ENCODE measurements at places on chromosomes 6 and 20.

DNA sequence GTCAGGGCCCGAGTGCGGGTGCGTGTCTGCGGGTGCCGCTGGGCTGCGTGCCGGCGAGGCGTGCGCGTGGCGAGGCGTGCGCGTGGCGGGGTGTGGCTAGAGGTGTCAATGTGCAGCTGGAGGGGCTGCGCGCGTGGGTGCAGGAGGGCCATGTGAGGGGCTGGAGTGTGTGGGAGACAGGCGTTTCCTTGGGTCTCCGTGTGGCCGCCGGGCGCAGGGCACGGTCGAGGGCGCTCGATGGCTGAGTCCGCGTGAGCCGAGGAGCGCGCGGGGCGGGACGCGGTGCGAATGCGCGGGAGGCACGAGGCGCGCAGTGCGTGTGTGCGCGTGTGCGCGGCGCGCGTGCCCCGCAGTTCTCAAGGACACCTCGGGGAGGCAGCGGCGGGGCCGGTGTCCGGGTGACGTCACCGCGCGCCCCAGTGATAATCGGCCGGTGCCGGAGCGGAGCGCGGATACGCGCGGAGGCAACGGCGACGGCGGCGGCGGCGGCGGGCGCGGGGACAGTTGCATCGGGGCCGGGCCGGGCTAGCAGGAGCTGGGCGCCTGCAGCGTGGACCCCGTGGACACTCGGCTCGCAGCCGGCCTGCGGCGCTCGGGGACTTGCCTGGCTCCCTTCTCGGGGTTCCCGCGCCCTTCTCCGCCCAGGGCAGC lies 38.7 kb downstream of the YTHDF1 start:
- DNase-seq, result no peak

- no peak for DNase-seq
Measured at GRCh38 chr20:25325073-25325472, 65.6 kb downstream of the ABHD12 start.

- no peak for DNase-seq
Measured at GRCh38 chr6:88585276-88585692, 378.1 kb downstream of the RNGTT start.

DNA sequence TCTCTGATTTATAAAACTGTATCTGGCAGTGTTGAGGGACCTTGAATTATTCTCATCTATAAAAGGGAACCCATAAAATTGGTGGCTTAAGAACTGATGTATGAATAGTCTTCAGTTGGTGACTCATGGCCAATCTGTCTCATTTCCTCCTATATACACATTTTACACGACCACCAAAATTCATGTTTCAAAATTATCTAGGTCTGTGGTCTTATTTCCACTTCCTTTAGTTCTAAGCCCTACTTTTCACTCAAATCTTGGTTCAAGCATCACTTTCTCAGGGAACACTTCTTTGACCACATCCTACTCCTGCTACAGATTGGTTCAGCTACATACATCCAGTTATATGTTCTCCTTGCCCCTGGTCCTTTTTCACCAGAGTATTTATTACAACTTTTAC lies 18.6 kb upstream of the ENPP1 start:
- no peak for DNase-seq

DNA sequence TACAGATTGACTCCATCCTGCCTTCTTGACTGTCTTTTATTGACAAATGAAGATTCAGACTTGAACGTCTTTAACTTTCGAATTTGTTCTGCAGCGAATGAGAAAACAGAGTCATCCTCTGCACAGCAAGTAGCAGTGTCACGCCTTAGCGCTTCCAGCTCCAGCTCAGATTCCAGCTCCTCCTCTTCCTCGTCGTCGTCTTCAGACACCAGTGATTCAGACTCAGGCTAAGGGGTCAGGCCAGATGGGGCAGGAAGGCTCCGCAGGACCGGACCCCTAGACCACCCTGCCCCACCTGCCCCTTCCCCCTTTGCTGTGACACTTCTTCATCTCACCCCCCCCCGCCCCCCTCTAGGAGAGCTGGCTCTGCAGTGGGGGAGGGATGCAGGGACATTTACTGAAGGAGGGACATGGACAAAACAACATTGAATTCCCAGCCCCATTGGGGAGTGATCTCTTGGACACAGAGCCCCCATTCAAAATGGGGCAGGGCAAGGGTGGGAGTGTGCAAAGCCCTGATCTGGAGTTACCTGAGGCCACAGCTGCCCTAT lies 12.2 kb downstream of the BRD2 start:
- no peak for DNase-seq

DNA sequence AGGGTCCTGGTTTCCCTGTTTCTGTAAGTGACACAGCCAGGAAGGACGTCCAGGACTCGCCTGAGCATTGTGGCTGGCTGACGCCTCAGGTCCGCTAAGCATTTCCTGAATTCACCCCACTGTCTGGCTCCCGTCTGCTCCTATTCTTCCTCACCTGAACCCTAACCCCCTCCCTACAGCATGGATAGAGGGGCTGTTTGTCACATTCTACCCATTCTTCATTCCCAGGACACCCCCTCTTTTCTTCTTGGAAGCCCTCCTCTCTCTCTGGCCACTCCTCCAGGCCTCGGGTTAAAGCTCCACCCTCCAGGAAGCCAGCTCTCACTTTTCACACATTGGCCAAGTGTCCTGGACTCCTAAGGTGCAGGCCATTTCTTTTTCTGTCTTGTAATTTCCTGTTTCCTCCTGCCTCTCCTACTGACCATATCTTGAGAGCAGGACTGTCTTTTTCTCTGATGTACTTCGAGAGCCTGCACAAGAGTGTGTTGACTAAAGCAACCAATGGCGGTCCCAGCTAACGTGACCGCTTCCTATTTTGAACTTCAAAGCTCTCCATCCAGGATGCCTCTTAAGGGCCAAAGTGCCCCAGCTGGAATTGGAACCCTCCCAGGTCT lies 24.2 kb upstream of the MYMX start:
- DNase-seq, result no peak

DNA sequence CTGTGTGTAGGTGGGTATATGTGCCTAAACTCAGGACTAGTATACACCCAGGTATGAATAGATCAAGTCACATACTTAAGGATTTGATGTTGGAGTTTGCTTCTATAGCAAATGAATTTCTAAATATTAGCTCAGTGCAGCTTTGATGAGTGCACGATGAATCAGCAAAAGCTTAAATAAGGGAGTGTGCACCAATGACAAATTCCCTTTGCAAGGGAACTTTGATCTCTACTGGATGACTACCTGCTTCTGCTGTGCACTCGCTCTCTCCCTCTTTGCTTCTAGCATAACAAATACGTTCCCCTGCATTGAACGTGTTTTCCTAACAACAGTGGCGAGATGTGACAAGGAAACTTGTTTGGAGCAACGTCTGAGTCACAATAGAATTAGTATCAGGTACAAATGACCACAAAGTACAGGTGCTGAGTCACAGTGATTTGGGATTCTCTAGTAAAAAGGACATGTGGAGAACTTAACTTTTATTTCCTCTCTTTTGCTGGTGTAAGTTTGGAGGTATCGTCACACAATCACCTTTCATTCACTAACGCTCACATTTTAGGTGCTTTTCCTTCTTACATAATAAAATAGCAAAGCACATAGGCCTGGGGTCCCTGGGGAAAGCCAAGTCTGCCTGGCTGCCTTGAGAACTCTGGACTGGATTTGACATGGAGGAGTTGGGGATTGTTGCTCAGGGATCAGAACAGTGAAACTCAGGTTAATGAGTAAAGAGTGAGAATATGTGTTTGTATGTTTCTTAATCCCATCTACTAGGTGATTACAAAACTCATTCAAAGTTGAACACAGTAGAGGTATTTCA lies 49.7 kb downstream of the KLHL31 start:
- peak; percentile 61 for DNase-seq

GRCh38 chr20:32168184-32168910 lies 39.2 kb downstream of the PLAGL2 start:
- no peak for DNase-seq

DNA sequence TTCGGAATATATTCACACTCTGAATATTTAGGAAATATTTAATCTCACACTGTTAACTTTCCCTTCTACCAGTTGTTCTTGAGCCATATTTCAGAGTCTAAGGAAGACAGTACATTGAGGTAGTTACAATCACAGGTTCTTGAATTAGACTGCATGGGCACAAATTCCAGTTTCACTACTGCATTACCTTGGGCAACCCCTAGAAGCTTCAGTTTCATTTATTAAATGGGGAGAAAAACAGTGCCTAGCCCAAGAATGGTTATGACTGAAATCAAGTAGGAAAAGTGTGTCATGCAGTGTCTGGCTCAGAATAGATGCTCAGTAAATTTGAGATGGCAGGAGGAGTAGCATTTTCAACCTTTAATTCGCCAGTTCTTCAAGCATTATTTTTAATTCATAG lies 124.5 kb upstream of the SAMD5 start:
- no peak for DNase-seq

GRCh38 chr6:124132256-124132655 lies 328.6 kb downstream of the NKAIN2 start:
- DNase-seq, result no peak

DNA sequence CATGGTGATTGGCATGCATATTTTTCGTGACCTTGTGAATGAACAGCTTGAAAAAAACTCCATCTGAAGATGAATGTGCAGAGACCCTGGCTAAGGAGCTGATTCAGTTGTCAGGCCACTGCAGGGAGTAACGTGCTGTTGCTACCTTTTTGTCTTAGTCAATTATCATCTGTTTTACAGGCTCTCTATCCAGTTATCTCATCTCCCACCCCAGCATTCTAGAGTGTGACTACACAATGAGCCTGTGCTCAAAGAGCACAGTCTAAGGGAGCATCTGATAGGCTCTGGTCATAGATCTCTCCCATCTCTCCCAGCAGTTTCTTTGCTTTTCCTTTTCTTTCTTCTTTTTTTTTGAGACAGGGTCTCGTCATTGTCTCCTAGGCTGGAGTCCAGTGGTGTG lies 45.5 kb downstream of the NDRG3 start:
- no peak for DNase-seq

- no peak for DNase-seq
Measured at GRCh38 chr6:134921721-134922261, 28.1 kb downstream of the ALDH8A1 start.

DNA sequence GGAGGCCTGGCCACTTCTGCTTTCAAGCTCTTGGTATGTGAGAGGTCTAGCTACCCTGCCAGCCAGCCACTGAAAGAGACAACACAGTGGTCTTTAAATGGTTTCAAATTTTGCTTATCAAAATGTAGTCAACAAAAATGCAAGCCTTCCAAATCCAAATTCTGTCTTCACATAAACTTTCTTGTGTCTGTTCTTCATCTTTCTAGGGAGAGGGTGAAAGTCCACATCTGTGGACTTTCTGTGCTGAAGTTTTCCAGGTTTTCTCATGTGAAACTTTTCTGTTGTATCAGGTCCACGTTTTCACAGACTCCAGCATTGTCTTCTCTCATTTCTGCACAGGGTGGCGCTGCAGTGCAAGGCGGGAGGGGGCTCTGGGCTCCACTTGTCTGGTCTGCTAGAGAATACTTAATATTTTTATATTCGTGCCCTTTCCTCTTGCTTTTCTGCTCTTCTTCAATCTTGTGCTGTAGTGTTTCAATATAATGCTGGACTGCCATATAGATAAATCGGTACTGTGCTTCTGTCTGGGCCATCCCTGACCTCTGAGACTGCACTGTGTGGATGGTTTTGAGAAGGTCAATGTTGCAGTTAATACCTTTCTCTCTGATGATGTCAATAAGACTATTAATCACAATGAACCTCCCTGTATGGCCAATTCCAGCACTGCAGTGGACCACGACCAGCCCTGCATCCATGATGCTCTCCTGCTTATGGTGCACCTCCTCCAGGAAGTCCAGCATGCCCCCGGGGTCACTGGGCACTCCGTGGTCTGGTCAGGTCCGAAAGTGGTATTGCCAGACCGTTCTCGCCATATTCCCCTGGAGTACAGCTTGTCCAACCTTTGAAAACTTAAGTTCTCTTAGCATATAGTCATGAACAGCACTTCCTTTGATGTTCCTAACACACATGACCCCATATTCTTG lies 161.6 kb upstream of the TNFAIP3 start:
- no peak for DNase-seq

DNA sequence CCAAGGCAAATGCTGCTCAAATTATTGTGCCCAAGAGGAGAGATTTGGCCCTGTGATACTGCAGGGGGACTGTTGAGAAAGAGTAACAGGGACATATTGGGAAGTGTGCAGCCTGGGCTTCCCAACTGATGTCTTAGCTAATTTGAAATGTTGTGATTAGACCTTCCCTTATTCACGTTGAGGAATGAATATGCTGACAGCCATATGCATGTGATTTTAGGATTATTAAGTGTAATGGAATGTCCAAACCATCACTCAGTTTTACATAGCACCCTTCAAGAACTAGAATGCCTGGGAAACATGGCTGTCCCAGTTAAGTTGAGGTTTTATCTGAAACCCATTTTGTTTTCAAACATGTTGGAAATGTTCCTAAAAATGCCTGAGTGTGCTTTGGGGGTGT lies 81.4 kb downstream of the CARMIL1 start:
- DNase-seq, result no peak

DNA sequence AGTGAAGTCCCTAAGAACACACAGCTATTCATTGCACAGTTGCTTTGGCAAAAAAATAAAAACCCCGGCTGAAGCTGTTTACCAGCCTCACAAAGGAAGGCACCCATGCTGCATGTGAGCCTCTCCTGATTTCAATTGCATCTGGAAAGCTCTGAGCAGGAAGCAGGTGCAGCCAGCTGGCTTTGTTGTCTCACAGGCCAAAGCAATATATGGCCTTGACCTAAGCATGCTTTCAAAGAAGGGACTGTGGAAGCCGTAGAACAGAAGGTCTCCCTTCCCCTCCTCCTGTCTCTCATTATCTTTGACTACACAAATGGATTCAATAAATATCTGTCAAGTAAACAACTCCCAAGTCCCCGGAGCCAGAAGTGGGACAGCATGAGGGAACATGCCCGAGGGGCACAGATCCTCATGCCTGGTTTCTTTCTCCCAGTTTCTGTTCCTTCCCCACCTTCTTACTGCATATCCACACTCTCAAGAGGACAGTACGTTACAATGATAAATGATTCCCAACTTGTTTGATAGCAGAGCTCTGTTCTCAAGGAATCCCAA lies 57.2 kb upstream of the PCSK2 start:
- no peak for DNase-seq

DNA sequence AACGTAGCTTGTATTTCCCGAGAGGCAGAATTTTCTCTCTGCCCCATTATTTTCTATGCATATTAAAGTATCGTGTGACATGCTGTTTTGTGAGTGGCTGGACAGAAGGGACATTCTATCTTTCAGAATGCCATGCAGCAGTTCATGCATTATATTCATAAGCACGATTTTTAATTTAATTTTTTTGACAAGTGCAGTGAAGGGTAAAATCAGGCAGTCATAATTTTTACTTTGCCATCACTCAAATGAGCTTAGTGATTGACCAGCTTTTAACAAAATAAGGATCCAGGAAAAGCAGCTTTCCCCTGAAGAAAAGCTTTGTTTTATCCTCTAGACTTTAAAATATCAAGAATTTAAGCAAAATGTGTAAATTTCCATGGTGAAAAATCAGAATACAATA lies 673.3 kb downstream of the KIF16B start:
- DNase-seq, result no peak

GRCh38 chr20:49426873-49427272 lies 55.6 kb downstream of the KCNB1 start:
- DNase-seq, result no peak

- no peak for DNase-seq
Measured at GRCh38 chr6:82240186-82240585, 7.4 kb downstream of the IBTK start.

GRCh38 chr6:134511984-134512683 lies 194.2 kb upstream of the SGK1 start:
- no peak for DNase-seq

- DNase-seq, result no peak
Measured at GRCh38 chr6:10426781-10427279, 12.0 kb upstream of the TFAP2A start.
